ENCODE measurements at places on chromosomes 3 and 15. TPM values are rescaled to one million over a fixed set of nuclear protein-coding genes. Genes with fewer than 3 reads are reported as not detected.

- no peak for DNase-seq
Observed at GRCh38 chr3:55649554-55649953, 162.4 kb upstream of the WNT5A start.

- DNase-seq, result no peak
Observed at GRCh38 chr3:119548341-119548740, 11.1 kb downstream of the CD80 start.

GRCh38 chr3:75321060-75321459 lies 343.1 kb upstream of the FRG2C start:
- no peak for DNase-seq

- DNase-seq, result no peak
Observed at GRCh38 chr15:52232327-52232726, 41.1 kb upstream of the GNB5 start.

GRCh38 chr3:117910820-117911521 lies 1123.7 kb downstream of the IGSF11 start:
- no peak for DNase-seq

- no peak for DNase-seq
Observed at GRCh38 chr3:10915376-10915775, 77.2 kb upstream of the SLC6A1 start.

GRCh38 chr3:125192190-125193035 lies 20.1 kb downstream of the SLC12A8 start:
- no peak for DNase-seq

GRCh38 chr3:72665701-72666446 lies 182.4 kb downstream of the SHQ1 start:
- DNase-seq, result peak; percentile 76

DNA sequence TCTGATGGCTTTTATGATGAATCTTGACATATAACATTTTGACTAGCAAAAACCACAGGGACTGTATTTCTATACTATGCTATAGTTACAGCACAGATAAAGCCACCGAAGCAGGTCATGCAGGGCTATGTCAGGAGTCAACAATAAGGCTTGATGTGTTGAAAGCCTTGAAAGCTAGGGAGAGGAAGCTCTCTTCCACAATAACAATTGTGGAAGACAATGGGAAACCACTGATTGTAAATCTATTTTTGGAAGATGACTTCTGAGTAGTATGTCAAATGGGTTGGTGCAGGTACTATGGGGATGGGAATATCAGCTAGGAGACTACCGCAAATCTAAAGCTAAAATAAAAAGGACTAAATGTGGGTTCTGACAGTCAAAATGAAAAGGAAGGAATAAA lies 4.0 kb upstream of the AQR start:
- DNase-seq, result no peak

- DNase-seq, result no peak
Observed at GRCh38 chr3:43962043-43962442, 271.3 kb downstream of the ABHD5 start.

DNA sequence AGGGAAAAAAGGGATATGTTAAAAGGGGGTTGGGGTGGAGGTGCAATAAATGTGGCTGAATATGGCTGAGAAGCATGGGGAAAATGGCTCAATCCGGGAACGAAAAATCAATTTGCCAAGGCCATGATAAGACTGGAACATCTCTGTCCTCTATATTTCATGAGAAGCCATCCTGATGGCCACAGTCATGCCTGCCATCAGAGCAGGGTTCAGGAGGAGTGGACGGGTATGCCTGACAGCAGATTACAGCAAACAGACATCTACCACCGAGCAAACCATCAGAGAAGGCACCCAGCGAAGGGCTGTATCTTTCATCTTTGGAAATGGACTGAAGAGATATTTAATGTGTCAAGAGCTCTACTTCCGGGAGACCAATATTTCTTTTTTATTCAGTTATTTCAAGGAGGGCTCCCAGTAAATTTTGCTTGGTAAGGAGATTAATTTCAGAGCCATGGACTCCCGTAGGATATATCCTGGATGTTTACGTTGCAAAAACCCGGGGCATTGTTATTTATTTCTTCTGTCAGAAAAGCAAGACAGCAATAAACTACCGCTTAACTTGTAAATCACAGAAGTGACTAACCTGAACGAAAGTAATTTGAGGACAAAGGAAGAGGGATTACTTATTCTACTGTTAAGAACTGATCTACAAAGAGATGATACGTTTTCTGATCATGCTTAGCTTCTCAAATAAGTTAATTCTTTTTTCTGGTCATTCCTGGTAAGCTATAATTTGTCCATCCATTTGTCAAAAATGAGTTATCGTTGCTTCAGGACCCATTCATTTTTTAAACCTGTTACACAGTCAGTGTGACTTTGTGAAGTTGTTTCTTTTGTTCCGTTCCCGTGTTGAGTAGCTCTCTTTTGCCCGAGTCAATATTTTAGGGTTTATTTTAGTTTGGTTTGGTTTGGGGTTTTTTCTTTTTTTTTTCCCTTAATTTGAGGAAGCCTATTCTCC lies 80.6 kb upstream of the CHD2 start:
- no peak for DNase-seq

GRCh38 chr3:10817506-10817905 lies 1.5 kb downstream of the SLC6A11 start:
- no peak for DNase-seq

DNA sequence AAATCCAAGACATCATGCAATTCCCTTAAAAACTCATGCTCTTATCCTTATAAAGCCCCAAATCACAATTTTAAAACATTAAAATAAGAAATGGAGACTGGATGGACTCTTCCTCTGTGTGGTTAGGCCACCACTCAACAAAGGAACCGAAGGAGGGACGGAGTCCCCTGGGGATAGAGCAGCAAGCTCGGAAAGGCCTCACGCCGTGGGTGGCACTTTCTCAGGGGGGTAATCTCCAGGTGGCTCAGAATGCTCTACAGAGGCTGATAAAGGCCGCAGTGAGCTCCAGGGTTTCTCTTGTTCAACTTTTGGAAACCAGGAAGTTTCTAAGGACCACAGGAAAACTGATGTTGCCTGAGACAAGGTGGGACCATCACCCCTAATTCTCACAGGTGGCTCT lies 23.2 kb downstream of the CCR9 start:
- DNase-seq, result no peak

DNA sequence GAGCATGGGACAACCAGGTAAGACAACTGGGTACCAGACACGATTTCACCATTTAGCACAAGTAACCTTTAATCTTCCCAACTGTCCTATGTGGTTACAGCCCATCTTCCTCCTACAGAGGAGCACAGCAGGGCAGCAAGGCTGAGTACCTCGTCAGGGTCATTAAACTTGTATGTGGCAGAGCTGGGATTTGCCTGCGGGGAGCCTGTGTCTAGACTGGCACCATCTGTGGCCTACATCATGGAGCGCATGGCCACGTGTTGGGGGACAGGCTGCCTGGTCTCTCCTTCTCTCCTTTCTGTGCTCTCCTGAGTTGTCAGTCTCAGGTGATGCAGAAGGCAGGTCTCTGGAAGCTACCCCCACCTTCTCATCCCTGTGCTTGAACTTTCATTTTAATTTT lies 32.2 kb downstream of the GOLGA6A start:
- no peak for DNase-seq

- DNase-seq, result no peak
Observed at GRCh38 chr15:90076716-90077115, 25.6 kb downstream of the IDH2 start.

DNA sequence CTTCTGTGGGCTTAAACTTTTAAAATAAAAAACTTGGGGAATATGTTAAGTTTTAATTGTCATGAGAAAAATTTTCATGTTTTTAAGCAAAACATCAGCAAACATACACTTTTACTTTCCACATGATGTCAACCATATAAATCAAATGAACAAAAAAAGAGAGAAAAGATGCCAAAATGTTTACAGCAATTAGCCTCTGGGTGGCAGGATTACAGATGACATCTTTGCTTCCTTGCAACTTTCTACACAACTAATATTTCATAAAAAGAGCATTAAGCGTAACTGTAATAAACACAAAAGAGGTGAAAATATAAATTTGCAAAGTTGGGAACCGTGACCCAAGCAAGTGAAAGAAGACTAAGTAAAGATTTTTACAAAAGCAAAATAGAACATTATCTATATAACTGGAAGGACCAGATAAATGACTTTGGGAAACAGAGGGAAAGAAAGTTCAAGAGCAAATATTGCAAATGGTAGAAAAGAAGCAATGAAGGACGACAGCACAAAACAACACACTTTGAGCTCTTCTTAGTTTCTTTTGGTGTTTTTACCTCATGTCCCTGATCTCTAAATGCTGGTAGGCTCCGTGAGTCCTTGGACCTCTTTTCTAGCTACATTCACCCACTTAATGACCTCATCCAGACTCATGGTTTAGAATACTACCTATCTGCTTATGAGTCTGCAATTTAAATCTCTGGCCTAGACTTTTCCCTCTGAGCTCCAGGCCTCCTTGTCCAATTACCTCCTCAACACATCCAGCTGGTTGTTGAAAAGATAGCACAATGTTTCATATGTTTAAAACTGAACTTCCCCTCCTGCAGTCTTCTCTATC lies 9.4 kb downstream of the TP53BP1 start:
- DNase-seq, result no peak

Gene PP2D1
- total RNA-seq, result not detected

Gene ILDR1
- total RNA-seq, result 0.09 TPM

Gene DUOXA2
- total RNA-seq, result not detected

Gene RBPMS2
- total RNA-seq, result not detected

Gene SCN11A
- total RNA-seq, result 0.07 TPM

Gene CATSPER2
- 1.9 TPM for total RNA-seq

Gene ADGRG7
- not detected for total RNA-seq

Gene CHRD
- total RNA-seq, result 0.23 TPM
